Kasumi-1 (cell line): ENCODE measurements at places on chromosomes 7 and 10.

DNA sequence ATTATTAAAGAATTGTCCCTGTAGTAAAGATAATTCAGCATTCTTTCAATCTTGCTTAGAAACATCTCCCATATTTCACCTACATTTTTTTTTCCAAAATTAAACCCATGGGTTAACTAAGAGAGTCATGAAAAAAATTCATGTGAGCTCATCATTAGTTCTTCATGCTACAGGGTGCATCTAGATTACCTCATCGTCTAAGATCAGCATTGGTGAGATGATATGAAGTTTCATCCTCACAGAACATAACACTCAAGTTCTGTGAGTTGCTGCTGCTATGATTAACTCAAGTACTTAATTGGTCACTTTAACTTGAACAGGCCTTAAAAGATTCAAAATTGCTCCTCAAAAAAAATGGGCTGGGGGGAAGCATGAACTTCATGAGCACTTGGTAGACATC, 50.0 kb downstream of the RAB11FIP2 start:
- DNase-seq, result no peak

DNA sequence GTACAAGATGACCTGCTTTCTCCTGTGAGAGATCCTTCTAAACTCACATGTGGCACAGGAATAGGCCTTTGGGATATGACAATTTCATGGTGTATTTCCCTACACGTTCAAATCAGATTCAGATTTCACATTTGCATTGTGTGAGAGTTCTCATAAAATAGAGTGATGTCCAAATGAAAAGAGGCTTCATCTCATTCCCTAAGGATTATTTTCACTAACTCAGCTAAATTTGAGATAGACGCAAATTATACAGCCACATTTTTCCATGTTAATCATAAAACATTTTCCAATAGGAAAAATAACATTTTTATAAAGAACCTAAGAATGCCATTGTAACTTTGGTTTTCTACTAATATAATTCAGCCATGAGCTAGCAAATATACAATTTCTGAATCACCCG, 35.5 kb upstream of the PARD3 start:
- DNase-seq, result no peak

DNA sequence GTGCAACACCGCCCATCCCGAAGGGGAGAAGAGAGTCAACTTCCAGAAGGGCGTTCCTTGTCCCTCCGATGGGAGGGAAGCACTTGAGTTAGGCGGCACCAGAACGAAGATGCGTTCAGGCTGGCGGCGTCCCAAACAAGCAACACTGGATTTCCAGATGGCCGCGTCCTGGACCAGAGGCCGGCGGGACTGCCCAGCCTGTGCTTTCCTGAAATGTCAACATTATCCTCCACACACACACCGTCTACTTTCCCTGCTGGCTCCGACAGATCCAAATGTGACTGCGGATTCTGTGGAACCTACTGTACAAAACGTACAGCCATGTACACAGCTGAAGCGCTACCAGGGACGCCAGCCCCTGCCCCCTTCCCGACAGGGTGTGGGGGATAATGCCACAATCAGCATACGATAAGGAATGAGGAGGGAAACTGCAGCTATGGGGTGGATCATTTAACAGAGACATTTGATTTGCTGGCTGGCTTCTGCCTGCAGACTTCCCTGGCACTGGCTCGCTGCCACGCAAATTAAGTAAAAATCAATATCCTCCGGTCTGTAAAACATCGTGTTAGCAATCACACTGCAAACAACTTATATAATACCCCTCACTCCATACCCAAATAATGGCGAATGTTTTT, 82.1 kb downstream of the ZRANB1 start:
- no peak for DNase-seq

DNA sequence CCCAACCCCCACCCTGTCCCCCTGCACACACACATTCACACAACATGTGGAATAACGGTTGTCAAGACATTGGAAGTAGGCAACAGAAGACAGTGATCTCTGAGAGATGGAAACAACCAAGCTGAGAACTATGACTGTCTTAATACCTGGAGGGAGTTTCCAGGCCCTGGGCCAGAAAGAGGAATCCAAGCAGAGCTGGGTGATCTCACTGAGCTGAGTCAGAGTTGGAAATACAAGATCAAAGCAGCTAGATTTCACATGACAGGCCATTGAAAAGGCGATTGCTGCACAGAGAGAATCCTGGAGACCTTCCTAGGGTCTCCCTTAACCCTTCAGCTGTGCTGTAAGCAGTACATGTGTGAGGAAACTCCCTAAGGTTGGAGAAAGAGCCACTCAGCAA, 165.8 kb upstream of the PRSS1 start:
- DNase-seq, result no peak

DNA sequence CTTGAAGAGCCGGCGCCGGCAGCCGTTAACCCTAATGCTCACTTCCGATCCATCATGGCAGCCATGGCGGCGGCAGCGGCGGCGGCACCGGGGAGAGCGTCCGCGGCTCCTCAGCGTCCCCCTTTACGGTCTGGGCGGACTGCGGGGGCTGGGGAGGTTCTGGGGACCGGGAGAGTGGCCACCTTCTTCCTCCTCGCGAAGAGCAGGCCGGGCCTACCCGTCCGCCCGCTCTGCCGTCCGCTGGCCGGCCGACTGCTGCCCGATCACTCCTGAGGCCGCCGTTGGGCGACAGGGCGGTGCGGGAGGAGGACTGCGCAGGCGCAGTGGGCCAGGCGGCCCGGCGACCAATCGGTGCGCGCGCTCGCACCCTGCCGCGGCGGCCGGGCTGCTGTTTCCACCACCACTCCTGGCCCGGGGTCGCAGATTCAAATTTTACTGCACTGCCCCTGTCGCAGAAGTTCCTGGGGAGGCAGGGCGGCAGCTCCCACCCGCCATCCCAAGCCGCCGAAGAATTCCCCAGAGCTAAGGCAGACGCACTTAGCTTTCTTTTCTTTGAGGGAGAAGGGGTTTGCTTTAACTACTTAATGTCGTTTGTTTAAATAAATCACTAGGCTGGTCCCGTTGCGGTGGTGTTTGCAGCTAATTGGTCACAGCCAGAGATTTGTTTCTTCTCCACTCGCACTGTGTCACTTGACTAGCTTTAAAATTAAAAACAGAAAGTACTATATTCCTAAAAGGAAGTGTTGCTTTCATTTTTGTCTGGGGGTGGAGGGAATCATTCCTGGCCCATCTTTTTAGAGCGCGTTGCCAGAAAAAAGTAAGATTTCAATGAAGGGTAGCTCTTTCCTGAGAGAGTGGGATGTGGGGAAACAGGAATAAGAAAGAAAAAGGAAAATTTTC, at the start of gene KIF5B:
TSS of gene KIF5B (minus strand) at position 290 of the 900 bp plus-strand sequence. CDS start 452 bp downstream, outside the sequence.
- DNase-seq, result peak; percentile 90

- no peak for DNase-seq
Measured at GRCh38 chr10:131266936-131267813, 44.3 kb downstream of the TCERG1L start.

DNA sequence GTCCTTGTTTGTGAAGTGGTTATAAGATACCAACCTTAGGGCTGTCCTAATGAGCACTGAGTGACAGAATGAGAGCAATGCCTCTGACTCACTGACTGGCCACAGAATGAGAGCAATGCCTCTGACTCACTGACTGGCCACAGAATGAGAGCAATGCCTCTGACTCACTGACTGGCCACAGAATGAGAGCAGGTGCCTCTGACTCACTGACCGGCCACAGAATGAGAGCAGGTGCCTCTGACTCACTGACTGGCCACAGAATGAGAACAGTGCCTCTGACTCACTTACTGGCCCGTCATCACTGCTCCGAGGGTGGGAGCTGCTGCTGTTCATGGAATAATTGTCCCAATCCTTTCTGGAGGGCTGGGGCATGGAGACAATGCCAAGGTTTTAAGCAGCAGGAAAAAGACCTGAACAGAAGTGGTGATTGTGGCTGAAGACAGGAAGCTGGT, 265.2 kb upstream of the PPP2R2D start:
- DNase-seq, result no peak

DNA sequence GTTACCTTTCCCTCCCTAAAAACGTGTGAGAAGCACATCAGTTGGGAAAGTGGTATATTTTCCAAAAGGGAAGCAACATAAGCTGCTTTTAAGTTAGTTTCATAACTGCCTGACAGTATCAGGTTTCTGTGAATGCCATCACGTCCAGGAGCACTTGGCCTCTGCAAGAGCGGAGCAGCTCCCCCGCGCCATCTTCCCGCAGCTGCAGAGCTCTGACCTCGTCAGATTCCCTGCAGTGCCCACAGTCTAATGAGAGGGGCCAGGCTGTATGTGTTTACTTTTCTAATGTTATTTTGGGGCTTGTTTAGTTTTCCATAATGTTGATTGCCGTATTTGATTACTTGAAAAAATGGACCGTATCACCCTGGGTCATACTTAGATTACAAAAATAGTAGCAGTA, 74.2 kb downstream of the MGMT start:
- DNase-seq, result peak; percentile 49

- no peak for DNase-seq
Measured at GRCh38 chr10:55476129-55476528, 675.1 kb upstream of the PCDH15 start.

GRCh38 chr7:123126691-123127090, 73.1 kb downstream of the SLC13A1 start:
- DNase-seq, result no peak

- DNase-seq, result no peak
Measured at GRCh38 chr7:29255199-29255878, 60.8 kb downstream of the CHN2 start.

DNA sequence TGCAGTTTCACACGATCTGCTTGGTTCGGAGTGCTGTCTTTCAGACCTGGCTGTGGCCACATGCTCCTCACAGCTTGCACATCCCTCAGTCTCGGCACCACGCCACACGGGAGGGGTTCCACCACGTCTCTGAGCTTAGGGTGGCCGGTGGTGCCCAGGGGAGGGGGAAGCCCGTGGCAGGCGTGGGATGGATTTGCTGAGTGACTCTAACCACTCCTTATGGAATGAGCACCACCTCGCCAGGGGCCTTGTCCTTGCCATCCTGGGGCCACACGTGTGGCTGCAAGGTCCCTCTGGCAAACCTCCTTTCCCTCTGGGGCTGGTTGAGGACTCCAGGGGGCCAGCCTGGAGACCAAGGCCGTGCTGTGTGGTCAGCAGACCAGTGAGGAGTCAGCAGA, 29.1 kb upstream of the FAM20C start:
- no peak for DNase-seq

DNA sequence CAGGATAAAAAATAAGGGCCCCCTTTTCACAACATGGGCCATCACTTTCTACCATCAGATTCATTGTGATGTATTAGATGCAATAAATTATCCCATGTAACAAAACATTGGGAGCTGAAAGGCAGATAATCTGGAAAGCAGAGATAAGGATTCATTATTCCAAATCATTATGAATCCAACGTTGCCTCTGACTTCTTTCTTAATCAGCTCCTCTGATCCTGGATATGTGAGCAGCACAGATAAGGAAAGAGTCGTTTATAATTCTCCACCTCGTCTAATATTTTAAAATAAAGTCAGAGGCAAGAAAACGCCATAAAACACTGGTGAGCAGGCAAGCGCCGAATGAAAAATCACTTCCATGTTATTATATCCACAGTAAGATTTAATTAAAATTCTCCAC, 13.8 kb upstream of the GATA3 start:
- DNase-seq, result no peak

- DNase-seq, result no peak
Measured at GRCh38 chr10:31457858-31458257, 138.8 kb downstream of the ZEB1 start.

DNA sequence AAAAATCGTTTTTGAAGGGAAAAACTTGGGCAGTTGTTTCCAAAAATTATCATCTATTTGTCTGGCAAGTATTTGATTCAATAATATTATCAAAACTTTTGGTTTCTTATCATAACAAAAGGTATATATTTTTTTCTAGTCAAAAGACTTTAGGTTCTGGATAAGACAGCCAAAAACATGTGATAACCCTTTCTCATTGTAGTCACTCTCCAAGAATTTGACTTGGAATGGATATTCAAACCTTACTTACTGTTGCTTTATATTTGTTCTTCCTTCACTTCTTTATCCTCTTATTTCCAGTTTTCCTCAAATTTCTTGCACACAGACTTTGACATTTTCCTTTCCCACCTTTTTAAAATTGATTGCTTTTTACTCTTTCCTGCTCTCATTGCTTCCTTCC, 140.9 kb upstream of the FAM3C start:
- no peak for DNase-seq

GRCh38 chr10:9229702-9230244, 1175.3 kb downstream of the GATA3 start:
- DNase-seq, result no peak

- no peak for DNase-seq
Measured at GRCh38 chr10:35153716-35154115, 27.1 kb downstream of the CREM start.

GRCh38 chr7:147483634-147484292, 1106.8 kb upstream of the C7orf33 start:
- DNase-seq, result no peak

DNA sequence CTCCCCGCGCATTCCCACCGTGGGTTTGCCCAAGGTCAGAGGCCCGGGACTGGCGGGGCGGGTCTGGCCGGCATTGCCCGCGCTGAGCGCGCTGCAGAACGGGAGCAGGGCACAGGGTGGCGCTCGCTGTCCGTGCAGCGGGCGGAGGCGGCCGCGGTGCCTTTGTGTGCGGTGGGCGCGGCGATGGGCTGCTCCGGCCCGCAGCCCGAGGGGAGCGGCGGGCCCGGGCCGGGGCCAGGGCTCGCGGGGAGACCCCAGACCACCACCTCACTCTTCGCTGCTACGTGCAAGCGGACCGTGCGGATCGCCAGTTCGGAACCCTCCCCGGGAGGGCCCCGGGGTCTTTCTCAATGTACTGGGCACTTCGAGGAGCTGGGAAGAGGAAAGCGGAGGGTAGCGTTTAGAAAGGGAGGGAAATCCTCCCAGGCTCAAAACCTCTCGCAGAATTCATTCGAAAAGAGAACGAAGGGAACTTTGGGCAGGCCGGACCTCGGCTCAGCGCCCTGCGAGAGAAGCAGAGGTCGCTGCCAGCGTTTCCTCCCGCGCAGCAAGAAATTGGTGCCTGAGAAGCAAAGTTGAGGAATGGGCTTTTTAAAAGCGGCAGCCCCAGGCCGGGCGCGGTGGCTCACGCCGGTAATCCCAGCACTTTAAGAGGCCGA, 8.5 kb downstream of the SP8 start:
- no peak for DNase-seq

DNA sequence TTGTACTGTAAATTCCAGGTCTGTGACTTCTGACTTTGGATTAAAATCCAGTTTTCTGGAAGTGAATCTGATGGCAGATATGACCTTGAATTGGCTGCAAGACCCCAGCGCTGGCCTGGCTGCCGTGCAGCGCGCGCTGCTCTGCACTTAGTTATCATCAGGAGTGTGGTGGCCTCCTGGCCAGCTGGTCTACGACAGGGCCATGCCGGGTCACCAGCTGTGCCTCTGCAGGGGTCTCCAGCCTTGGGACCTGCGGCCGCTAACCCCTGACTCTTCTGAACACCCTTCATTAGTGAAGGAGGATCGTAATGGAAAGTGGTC, 190.7 kb upstream of the SH2B2 start:
- no peak for DNase-seq
